ENCODE measurements at places on chromosomes 2 and 18.

DNA sequence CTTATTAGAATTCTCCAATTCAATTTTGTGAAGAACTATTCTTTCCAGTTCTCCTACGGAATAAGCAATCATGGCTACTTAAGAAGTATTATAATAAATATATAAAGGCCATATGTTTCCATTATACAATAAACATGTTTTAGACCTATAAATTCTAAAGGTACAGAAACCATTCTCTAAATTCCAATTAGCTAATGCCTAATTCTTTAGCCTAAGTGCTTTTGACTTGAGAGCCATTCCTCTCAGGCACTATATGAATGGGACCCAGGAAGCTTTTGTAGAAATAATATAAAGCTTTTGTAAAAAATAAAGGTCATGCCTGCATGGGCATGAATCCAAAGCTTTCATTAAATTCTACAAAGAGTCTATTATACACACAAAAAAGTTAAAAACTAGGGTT is 161.0 kb upstream of the UNC80 start:
- no peak for DNase-seq

DNA sequence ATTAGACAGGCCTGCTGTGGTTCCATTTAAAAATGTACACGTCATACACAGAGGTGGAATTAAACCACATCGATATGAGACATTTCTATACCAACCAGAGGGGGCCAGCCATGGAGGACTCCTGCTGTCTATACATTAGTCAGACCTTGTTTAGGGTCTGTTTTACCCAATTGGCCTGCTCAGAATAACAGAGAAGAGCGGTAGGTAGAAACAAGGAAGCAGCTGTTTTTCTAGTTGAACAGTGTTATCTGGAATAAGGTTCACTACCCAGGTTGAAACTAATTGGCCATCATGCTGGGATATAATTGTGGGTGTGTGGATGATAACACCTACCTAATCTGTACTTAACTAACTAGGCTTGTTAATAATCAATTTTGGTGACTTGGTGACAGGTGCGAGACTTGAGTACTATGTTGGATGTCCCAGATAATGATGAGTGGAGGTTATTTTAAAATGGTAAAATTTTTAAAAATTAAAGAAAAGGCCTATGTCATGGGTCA is 47.5 kb downstream of the RHBDD1 start:
- DNase-seq, result no peak

GRCh38 chr2:81087646-81088045 is 783.1 kb upstream of the LRRTM1 start:
- DNase-seq, result no peak

- no peak for DNase-seq
Measured at GRCh38 chr2:136253288-136254004, 135.5 kb upstream of the CXCR4 start.

DNA sequence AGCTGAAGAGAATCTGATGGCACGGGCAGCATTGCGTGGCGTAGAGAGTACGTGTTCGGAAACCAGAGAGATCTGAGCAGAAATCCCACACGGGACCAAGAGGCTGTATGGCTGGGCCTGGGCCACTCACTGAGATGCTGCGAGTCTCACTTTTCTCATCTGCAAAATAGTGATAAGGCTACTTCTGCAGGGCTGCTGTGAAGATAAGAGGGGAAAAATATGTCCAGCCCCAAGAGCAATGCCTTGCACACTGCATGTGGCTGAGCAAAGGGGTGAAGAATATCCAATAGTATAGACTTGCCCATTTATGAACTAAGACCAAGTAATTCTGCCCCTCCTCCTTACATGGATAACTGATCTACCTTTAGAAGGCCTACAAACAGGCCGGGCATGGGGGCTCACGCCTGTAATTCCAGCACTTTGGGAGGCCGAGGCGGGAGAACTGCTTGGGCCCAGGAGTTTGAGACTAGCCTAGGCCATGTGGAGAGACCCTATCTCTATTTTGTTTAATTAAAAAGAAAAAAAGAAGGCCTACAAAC is 3.1 kb downstream of the FECH start:
- no peak for DNase-seq

DNA sequence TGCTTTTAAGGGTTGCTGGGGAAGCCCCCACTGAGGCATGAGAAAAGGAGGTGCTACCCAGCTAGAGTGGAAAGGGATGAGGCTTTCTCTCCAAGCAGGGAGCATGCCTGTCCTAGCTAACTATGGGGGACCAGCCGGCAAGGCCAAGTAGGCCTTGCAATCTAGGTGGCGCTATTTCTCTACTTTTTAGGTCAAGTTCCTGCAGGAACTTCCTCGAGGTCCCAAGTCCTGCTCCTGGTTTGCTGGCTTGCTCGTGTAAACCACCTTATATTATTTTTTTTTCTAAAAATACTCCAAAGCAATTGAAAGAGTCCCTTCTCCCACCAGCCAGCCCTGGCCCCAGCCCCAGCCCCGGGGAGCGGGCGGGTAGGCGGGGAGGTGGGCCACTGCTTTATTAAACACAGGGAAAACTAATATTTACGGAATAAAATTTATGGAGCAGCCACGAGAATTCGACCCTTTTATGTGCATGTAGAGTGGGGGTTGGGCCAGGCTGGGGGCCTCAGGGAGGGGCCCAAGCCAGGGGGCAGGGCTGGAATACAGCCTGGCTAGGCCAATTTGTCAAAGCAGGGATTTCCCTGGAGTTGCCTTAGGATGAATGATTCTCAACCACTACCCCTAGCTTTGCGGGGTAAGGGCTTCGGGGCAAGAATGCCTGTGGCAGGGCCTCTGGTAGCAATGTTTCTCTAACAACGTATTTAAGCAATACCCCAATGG is 12.8 kb upstream of the IHH start:
- no peak for DNase-seq

DNA sequence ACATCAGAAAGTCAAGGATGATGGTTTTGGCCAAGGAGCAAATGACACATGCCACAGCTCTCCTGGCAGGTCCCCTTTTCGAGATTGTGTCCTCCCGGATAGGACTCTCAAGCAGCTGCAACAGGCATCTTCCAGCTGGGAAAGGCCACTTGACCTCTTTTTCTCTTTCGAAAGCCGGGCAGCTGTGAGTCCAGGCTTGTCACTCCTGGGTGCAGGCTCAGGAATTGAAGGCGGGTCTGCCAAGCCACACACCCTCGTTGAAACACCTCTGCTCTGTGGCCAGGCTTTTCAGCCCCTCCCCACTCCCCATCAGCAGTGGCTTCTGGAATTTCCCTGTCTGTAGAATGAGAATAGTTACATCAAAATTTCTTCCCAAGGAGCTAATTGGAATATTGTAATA is 98.0 kb downstream of the CCDC138 start:
- no peak for DNase-seq

- no peak for DNase-seq
Measured at GRCh38 chr2:72794572-72794971, 31.3 kb downstream of the EXOC6B start.

DNA sequence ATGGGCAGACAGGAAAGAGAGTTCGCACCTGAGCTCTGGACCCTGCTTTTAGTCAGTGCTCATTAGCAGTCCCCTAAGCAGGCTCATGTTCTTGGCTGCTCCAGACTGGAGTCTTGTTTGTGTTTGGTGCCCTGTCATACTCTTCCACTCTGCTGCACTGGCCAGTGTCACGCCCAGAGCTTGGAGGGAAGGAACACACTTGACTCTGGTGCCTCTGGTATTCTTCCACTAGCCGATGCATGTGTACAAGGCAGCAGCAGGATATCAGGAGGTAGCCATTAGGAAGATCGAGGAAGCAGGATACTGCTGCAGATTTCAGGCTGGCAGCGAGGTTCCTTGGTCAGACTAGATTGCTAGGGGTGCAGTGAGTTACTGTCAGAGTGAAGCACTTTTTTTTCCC is 81.4 kb upstream of the B3GNT2 start:
- DNase-seq, result no peak

- no peak for DNase-seq
Measured at GRCh38 chr18:10690035-10690329, 164.2 kb downstream of the NAPG start.

DNA sequence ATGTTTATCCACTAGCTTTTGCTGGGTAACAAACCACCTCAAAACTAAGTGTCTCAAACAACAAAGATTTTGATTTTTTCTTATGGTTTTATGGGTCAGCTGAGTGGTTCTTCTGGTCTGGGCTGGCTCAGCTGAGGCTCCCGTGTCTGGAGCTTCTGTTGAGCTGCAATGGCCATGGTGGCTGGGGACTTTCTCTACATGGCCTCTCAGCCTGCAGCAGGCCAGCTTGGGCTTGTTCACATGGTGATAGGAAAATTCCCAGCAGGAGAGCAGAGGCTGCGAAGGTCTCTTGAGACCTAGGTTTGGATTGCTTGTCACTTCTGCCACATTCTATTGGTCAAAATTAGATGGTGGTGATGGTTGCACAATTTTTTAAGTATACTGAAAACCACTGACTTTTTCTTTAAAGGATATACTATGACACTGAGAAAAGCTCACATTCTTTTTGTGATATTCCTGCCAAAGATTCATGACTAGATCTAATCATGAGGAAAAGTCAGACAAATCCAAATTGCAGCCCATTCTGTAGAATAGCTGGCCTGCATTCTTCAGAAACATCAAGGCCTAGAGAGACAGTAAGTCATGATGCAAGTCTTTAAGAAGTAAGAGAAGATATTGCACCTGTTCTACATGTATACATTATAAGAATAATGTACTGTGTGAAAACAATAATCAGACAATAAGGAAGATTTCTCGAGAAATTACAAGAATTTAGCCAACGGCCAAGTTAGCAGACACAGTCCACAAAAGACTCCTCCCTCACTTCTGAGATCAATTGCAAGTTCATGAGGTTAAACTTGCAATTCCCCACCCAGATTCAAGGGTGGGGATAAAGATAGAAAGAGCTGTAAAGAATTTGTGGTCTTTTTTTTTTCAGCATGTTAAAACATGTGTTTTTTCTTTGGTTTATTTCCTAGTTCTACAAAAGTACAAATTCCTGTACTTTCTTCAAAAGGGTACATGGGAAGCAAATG is 35.0 kb upstream of the IL1R2 start:
- no peak for DNase-seq

DNA sequence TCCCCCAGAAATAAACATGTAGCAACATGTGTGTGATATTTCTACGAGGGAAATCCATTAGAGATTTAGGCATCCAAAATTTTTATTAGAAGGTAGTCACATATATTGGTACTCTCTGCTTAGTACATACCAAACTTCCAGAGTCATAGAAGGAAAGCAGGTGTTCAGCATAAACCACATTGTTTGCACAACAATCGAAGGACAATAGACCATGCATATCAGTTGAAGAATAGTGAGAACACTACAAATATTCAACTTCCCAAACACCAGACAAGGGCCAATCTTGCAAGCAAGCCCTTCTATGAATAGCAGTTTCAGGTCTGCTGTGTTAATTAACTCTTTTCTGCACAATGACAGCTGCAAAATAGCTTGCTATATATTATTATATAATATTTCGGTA is 702.2 kb downstream of the ERBB4 start:
- peak; percentile 45 for DNase-seq

DNA sequence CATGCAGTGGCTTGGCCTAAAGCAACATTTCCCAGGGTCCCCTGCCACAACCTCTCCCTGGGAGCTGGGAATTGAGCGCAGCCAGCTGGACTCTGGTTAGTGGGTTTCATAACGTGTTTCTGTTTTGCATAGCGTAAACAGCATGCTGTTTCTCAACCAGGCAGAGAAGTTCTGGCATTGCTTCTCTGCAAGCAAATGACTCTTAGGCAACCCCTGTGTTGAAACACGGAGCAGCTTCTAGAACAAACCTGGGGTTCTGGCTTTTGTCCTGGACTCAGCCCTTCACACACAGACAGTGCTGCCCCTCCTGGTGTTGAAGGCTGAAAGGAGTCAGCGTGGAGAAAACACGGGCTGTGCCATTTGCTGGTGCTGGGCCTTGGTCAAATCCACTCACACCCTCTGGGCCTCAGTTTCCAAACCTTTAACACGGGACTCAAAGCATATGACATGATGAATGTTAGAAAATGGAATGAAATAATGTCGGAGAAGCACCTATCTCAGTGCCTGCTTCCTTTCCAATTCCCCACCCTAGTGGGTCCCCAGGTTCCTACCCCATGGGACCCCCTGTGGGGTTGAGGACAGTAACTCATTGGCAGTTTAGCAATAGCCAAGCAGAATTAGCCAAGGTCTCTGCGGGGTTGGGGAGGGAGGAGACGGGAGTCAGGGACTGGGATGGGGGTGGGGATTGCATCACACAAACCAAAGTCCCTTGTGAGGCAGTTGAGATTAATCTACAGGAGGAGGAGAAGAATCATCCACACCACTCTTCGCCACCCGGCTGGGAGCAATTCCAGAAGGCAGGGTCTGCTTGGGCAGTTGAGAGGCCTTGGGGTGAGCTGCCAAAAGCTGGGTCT is 30.2 kb upstream of the IL1R2 start:
- DNase-seq, result no peak

DNA sequence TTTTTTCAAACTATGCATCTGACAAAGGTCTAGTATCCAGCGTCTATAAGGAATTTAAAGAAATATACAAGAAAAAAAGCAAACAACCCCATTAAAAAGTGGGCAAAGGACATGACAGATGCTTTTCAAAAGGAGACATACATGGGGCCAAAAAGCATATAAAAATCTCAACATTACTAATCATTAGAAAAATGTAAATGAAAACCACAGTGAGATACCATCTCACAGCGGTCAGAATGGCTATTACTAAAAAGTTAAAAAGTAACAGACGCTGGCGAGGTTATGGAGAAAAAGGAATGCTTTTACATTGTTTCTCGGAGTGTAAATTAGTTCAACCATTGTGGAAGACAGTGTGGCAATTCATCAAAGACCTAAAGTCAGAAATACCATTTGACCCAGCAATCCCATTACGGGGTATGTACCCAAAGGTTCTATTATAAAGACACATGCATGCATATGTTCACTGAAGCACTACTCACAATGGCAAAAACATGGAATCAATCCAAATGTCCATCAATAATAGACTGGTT is 643.1 kb upstream of the LRRTM1 start:
- DNase-seq, result no peak

DNA sequence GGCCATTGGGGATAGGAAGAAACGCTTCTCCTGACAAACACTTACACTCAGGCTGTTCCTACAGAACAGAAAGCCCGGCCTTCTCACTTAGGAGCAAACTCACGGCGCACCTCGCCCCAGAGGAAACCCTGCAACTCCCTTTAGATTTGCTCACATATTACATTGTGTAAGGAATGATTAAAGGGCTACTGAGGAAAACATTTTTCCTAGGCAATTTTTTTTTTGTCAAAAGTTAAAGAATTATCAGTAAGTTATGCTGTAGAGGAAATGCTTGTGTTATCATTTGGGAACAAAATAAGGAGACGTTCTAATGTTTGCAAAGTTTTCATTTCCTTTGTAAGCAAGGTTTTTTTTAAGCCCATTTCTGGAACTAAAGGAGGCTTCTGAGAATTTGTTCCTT is 264.1 kb downstream of the HDAC4 start:
- no peak for DNase-seq

DNA sequence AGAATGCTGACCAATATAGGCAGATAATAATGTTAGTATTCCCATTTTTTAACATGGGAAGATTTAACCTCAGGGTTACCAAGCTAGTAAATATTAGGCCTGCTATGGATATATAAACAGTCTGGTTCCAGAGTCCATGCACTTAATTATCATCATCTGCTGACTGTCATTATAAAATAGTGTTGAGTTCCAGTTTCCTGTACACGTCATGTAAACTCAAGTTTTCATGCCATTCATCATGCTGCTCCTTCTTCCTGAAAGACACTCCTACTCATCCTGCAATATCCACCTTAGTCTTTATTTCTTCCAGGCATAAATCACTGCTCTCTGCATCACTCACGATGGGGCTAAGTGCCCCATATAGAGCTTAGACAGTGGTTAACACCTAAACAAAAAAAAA is 420.8 kb upstream of the SPHKAP start:
- DNase-seq, result no peak
